CD4-positive, alpha-beta T cell treated with Interleukin-6 at 100 ng/mL for 8 hours (primary cell): ENCODE measurements at places on chromosomes 12 and 14.
A peak's percentile ranks its signal among the peaks of the same experiment; 100 is the strongest.

GRCh38 chr14:68199554-68200151 is 380.1 kb downstream of the RAD51B start:
- no peak for DNase-seq

- no peak for DNase-seq
Measured at GRCh38 chr14:52350445-52350844, 36.3 kb downstream of the PTGER2 start.

DNA sequence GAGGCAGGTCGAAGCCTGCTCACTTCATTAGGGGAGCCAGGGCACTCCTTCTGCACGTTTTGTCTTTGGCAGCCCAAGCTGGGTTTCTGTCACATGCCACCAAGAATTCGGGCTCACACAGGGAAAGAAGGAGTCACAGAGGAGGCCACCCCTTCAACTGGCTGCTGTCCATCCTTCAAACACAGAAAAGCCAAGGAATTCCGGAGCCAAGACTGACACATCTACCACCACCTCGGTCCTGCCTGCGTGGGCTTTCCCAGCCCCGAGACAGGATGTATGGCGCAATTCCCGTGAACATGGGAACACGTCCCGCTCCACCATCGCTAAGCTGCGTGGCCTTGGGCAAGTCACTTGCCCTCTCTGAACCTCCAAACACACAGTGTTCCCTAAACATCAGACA is 70.4 kb downstream of the NCOR2 start:
- no peak for DNase-seq

GRCh38 chr12:29428633-29429032 is 47.7 kb upstream of the ERGIC2 start:
- no peak for DNase-seq

- no peak for DNase-seq
Measured at GRCh38 chr12:49369411-49370145, 2.3 kb downstream of the SPATS2 start.

GRCh38 chr14:36504771-36505175 is 15.3 kb downstream of the NKX2-1 start:
- no peak for DNase-seq

- no peak for DNase-seq
Measured at GRCh38 chr12:120376009-120376408, 7.0 kb upstream of the MSI1 start.

DNA sequence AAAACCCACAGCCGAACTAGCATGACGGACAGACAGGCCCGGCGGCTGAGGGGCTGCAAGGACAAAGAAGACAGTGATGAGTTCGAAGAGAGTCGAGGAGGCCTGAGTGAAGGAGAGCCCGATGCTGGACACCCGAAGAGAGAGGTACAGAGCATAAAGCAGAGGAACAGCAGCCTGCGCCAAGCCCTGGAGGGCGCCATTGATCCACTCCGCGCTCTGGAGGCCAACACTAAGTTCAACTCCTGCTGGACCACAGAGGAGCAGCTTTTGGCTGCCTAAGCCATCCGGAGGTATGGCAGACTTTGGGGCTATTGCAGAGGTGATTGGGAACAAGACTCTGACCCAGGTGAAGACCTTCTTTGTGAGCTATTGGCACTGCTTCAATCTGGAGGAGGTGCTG is 7.8 kb upstream of the PLXNC1 start:
- peak; percentile 40 for DNase-seq

GRCh38 chr12:131090274-131091210 is 136.8 kb downstream of the ADGRD1 start:
- no peak for DNase-seq

- DNase-seq: no peak
Measured at GRCh38 chr14:24062216-24062980, 9.0 kb upstream of the CPNE6 start.

GRCh38 chr12:112179916-112180315 is 54.6 kb downstream of the TRAFD1 start:
- DNase-seq: no peak

DNA sequence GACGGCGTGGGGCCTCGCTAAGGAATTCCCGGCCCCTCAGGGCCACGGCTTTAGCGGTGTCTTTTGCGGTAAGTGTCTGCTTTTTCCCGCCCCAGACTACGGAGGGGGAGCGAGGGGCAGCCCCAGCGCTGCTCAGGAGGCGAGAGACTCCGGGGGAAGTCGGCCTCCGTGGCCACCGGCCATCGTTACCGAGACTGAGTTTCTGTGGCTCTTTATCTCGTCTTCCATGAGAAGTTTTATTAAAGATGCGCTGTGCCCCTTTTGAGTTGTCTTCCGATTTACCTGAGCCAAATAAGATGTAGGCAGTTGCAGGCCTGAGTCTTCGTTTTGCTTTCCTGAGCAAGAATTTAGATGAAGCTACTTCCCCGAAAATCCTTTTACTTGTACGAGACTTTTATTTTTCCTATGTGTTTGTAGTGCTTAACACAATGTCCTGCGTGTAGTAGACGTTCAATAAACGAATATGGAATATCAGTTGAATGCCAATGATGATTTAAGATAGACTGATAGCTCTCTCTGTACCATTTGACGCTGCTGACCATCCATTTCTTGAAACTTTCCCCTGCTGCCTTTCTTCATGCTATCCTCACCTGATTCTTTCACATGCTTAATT is 462 bp downstream of the SRP54 start:
- no peak for DNase-seq

DNA sequence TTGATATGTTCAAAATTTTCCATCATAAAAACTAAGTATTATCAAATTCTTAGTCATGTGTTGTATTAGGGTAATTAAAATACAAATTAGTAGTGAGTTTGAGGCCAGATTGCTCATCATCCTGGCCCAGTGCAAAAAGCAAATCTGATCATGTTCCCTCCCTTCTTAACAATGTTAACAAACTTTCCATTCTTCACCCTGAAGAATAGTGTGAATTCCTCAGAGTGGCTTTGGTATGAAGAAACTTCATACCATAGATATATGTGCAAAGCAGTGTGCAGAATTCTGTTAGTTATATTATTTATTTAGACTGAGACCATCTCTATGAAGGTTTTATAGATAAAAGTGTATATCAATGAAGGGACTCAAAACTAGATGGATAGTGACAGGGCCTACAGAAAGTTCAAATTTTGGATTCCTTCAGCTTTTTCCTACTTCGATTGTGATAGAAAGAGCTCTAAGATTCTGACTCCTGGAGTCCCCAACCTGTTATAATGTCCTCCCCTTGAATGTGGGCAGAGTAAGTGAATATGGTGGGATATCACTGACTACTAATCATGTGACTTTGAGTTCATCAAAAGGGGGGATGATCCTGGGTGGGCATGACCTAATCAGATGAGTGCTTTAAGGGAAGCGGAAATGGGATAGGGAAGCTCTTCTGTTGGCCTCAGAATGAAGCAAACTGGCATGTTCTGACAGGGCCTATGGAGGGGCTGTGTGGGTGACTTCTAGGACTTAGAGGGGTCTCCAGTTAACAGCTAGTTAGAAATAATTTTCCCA is 271.4 kb downstream of the BTG1 start:
- DNase-seq: no peak

DNA sequence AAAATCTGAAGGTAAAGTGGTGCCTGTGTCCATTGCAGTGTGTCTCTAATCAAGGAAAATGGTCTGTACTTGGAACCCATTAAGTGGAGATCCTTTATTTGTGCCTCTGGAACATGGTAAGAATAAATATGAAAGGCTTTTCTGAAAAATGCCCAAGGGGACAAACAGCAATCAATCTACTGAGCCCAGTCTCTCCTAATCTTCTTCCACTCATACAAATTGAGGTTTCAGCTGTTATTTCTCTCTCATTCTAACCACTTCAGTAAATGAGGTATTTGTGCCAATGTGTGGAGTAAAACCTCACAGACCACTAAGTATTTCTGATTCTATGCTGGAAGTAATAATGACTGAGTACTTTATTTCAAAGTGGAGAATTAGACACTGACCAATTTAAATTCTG is 82.3 kb upstream of the ST8SIA1 start:
- no peak for DNase-seq

DNA sequence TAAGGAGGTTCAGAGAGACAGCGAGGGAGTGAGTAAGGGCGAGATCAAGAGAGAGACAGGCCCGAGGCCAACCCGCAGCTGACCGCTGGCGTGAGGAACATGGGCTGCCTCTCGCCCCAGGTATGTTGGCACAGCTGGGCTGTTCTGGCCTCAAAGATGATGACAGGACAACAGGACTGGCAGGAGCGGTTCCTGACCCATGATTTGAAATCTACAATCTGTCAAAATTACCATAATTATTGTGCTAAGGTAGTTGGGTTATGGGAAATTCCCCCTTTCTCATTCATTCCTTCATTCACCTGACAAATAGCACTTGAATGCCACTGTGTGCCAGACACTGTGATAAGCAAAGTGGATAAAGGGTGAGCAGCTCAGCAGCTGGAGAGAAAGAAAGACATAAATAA is 5.1 kb upstream of the ENDOU start:
- DNase-seq: no peak

DNA sequence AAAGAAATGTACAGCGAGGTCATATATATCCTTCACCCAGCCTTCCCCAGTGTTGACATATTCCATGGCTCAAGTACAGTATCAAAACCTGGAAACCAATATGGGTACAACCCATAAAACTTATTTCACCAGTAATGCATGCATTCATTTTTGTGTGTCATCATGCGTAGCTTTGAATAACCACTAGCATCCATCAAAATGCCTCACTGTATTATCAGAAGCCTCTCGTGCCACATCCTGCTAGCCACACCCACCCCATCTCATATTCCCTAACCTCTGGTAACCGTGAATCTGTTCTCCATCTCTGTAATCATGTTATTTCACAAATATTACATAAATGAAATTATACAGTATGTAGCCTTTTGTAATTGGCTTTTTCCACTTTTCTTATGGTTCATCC is 314.3 kb downstream of the RAD51B start:
- DNase-seq: no peak

DNA sequence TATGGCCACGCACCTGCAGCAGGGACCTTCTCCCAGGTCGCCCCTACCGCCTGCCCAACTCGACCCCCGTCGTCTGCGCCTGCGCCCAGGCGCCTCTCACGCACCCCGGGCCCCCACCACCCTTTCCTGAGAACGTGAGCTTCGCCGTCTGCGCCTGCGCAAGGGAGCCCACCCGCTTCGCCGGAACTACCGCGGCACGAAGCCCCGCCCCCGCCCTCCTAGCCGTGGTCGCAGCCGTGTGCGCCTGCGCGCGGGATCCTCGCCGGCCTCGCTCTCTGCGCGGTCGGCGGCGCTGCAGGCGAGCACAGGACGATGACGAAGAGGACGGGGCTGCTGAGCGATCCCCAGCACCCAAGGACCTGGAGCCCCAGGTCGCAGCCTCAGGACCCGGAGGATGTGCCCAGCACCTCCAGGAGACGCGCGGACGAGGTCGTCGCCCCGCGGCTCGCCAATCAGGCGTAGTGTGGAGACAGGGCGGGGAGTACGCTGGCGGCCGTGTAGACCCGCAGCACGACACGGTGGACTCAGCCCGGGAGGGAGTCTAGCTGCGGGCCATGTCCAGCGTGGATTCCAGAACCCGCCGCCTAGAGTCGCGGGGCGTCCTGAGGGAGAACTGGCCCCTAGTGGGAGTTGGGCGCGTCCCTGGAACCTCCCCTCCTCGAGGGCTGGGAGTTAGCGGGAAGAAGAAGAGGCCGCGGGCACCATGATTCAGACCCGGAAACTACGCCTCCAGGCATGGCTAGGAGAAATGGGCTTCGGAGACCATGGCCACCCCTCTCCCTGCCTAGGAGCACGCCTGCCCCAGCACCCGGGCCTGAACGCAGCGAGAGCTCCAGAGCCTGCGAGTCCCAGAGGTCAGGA is 1120.8 kb upstream of the TMEM132C start:
- peak; percentile 67 for DNase-seq

- no peak for DNase-seq
Measured at GRCh38 chr12:21644516-21644915, 13.1 kb downstream of the LDHB start.

GRCh38 chr12:130920119-130920703 is 33.5 kb upstream of the ADGRD1 start:
- DNase-seq: no peak

GRCh38 chr14:29999013-29999539 is 71.4 kb upstream of the PRKD1 start:
- no peak for DNase-seq

- DNase-seq: peak; percentile 59
Measured at GRCh38 chr14:74257078-74257940, 18.1 kb downstream of the VSX2 start.

DNA sequence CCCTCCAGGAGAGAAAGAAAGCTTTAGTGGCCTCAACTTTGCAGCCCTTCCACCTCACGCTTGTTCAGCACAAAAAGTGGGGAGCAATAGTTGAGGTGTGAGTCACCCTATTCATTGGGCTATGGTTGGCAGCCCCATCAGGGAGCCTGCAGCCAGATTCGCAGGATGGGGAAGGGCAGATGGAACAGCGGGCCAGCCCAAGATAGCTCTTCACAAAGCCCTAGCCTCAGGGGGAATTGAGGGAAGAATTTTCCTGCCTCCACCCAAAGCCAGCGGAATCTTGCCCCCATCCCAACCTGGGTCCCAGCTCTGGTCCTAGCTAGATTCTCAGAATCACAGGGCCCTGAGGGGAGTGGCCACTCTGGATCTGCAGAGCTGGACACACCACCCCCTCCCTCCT is 3.6 kb upstream of the KRT5 start:
- DNase-seq: no peak

DNA sequence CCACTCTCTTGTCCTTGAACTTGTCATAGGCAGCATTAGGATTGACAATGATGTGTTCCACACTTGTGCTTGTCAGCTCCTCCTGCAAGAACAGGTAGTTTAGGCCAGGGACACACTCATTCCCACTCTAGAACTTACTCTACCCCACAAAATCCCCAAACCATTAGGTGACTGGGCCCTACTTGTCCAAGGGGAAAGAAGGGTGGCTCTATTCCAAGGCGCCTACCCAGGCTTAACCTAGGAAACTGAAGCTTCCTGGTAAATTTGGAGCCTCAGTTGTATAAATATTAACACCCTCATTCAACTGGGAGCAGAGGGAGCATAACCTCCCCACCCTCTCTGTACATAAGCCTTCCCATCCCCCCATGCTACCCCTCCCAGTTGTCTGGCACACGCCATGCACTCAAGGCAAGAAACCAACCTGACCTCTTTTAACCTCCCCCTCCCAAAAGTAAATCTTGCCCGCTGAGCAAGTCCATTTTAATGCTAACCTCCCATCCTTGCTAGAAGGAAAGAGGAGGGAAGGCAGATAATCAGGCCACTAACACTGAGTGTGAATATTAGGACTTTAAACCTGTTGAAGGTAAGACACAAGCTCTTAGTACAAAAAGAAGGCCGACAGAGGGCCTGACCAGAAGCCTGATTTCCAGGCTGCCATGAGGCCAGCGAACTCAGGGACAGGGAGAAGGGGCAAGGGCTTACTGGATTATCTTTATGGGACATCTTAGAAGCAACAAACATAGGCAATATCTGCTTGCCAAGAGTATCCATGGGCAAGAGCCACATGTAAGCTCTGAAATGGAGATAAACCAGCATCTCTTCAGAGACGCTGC is 11.0 kb downstream of the DCTN2 start:
- DNase-seq: no peak

DNA sequence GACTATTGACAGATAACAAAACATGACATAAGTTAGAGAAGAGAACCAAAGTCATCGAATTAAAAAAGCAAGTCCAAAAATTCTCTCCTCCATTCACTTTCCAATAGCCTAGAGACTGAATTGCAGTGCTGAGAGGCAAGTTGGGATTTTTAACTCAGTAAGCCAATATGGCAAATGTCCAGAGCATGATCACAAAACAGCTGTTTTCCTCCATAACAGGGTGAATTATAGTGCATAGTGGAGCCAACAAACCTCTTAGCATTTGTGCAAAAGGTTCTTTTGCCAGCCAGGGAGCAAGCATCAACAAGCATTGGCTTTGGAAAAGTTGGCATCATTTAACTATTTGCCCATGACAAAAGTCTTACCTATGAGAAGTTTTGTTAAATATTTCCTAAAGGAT is 458.8 kb upstream of the NOVA1 start:
- DNase-seq: no peak

- DNase-seq: no peak
Measured at GRCh38 chr12:59388694-59389093, 207.1 kb upstream of the SLC16A7 start.
